Aorta (tissue), 5 donors: ENCODE measurements at places on chromosomes 2 and 18.

- no peak overlapping the region for H3K27ac ChIP-seq
- no peak overlapping the region for H3K4me3 ChIP-seq
- H3K36me3 ChIP-seq, result no peaks in the 10 kb centered on the region
- no peaks in the 10 kb centered on the region for H3K4me1 ChIP-seq
- H3K27me3 ChIP-seq, result no peaks in the 10 kb centered on the region
Measured at GRCh38 chr2:206435742-206436141, 7.6 kb upstream of the ADAM23 start.

DNA sequence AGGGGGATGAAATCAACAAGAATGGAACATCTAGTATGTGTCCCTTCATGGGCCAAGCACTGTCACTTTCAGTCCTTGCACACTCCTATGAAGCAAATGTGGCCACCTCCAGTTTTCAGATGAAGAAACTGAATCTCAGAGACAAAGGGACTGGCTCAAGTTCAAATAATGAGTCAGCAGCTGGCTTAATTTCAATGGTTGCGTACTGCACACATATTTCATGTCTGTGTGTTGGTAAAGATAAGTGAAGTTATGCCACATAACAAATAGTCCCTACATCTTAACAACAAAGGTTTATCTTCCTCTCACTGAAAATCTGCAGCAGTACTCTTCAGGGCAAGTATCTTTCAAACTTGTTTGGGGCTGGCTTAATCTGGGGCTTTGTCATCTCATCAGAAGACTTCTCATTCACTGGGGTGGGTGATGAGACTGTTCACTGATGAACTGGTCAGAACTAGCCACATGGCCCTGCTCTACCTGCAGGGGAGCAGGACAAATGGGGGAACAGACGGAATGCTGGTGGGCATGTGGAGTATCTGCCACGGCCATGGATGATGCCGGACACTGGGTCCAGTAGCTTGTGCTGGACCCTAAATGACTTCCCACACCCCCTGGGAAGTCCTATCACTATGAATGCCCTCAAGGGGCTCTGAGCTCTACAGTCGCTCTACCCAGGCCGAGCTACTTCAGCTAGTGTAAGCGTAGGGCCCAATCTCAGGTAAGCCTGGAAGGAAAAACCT, 263.2 kb downstream of the CYP26B1 start:
- no peaks in the 10 kb centered on the region for H3K4me1 ChIP-seq
- no peak overlapping the region for H3K4me3 ChIP-seq
- no peaks in the 10 kb centered on the region for H3K36me3 ChIP-seq
- no peak for DNase-seq
- no peak overlapping the region for H3K27ac ChIP-seq

- no peak overlapping the region for H3K27ac ChIP-seq
- no peak overlapping the region for H3K4me3 ChIP-seq
- H3K36me3 ChIP-seq, result no peaks in the 10 kb centered on the region
- no peaks in the 10 kb centered on the region for H3K4me1 ChIP-seq
- no peaks in the 10 kb centered on the region for H3K27me3 ChIP-seq
Measured at GRCh38 chr18:38575023-38575422, 1009.4 kb upstream of the CELF4 start.

DNA sequence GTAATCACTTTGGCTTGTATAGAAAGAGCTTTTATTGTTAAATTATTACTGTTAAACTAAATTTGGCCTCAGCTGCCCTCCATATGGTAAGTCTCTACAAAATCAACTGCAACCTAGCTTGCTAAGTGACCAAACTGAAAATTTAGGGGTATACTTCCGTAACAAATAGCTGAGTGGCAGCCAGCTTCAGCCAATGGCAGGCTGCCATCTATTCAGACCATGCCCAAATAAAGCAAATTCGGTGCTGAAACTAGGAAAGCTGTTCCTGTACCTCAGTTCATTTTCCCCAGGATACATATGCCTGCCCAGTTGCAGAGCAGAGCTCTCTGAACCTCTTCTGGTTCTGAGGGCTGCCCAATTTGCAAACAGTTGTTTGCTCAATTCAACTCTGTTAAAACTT, 94.8 kb downstream of the EML6 start:
- H3K36me3 ChIP-seq, result no peaks in the 10 kb centered on the region
- H3K27ac ChIP-seq, result no peak overlapping the region
- H3K27me3 ChIP-seq, result no peaks in the 10 kb centered on the region
- no peak for DNase-seq
- H3K4me1 ChIP-seq, result no peaks in the 10 kb centered on the region
- no peak overlapping the region for H3K4me3 ChIP-seq

GRCh38 chr2:50397992-50398765, 633.8 kb downstream of the NRXN1 start:
- H3K36me3 ChIP-seq, result no peaks in the 10 kb centered on the region
- H3K4me1 ChIP-seq, result no peaks in the 10 kb centered on the region
- no peak overlapping the region for H3K27ac ChIP-seq
- no peaks in the 10 kb centered on the region for H3K27me3 ChIP-seq
- no peak overlapping the region for H3K4me3 ChIP-seq
- no peak for DNase-seq

- H3K4me1 ChIP-seq, result no peaks in the 10 kb centered on the region
- DNase-seq, result no peak
- H3K27ac ChIP-seq, result no peak overlapping the region
Measured at GRCh38 chr2:179594268-179595112, 266.9 kb downstream of the ZNF385B start.

DNA sequence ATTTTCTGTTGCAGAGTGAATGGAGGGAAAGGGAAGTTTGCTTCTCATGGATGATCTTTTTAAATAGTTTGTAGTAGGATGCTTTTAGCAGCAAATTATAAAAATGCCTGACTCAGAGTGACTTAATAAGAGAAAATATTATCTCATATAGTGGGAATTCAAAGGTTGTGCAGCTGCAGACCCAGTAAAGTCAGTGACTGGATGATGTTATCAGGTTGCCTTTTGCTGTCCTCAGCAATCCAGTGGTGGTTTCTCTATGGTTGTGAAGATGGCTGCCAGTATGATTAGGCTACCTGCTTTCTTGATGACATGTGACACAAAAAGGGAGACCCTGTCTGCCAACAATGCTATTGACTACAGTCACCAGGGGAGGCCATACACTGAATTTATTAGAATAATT, 184.8 kb downstream of the DIS3L2 start:
- DNase-seq, result no peak
- H3K4me3 ChIP-seq, result no peak overlapping the region
- H3K4me1 ChIP-seq, result no peaks in the 10 kb centered on the region
- H3K36me3 ChIP-seq, result no peaks in the 10 kb centered on the region

DNA sequence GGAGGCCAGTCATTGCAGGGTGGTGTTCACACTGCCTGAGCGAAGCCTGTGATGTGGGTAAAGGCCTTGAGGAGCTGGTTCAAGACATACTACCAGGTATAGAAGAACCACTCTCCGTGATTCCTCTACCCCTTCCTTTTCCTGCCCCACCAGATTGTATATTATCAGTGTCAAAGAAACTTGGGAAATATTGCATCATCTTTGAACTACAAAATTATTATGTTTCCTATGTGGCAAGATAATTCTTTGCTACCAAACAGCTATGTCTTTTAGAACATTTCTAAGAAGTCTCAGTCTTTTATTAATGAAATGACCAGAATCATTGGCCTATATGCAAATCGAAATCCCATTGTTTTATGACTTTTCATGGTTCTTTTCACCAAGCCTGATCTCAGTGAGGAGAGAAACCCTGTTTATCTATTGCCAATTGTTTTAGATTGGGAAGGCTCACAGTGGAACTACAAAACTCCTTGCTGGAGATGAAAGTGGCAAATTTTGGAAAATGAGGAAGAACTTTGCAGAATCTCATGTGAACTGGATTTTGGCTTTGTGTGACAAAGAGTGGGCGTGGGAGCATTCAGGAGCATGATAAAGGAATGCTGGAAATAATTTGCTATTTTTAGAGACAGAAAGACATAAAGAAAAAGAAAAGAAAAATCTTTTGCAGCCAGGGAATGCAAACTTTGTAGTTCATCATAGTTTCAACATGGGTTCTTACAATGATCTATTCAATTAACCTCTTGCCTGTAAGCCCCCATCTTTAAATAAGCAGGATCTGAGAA, 286.9 kb downstream of the INSIG2 start:
- no peaks in the 10 kb centered on the region for H3K4me1 ChIP-seq
- H3K36me3 ChIP-seq, result no peaks in the 10 kb centered on the region
- DNase-seq, result no peak
- H3K27ac ChIP-seq, result no peak overlapping the region
- no peak overlapping the region for H3K4me3 ChIP-seq
- H3K27me3 ChIP-seq, result no peaks in the 10 kb centered on the region

DNA sequence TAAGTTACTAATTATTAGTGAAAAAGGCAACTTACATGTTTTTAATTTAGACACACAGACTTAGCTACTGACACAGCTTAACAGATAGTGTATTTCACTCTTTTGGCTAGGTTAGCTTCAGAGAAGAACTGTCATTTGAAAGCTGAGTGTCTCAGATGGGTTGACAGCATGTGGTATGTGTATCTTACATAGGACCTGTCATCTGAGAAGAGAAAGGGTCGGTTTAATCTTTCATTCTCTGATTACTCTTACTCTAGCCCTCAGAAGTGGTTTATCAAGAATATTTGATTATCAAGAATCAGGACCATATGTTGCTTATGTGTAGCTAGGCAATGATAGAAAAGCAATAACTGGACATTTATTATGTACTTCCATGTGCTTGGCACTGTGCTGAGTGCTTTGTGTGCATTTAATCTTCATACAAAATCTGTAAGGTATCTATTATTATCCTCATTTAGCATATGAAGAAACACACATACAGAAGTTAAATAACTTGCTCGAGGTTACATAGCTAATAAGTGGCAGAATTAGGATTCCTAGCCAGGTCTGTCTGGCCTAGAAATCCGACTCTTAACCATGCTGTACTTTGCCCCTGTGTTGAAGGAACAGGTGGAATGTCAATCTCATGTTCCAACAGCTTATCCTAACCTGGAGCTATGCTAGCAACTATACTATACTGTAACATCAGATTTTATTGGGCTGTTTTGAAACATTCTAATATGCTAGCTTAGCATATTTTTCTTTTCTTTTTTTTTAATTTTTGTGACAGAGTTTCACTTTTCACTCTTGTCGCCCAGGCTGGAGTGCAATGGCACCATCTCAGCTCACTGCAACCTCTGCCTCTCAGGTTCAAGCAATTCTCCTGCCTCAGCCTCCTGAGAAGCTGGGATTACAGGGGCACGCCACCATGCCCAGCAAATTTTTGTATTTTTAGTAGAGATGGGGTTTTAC, 28.4 kb downstream of the CFLAR start:
- peaks cover 3% of the 10 kb centered on the region for H3K36me3 ChIP-seq
- H3K4me3 ChIP-seq, result no peak overlapping the region
- H3K27ac ChIP-seq, result no peak overlapping the region
- no peaks in the 10 kb centered on the region for H3K4me1 ChIP-seq
- no peaks in the 10 kb centered on the region for H3K27me3 ChIP-seq

GRCh38 chr18:62525608-62526007, 2.8 kb downstream of the ZCCHC2 start:
- no peaks in the 10 kb centered on the region for H3K36me3 ChIP-seq
- H3K27me3 ChIP-seq, result no peaks in the 10 kb centered on the region
- no peaks in the 10 kb centered on the region for H3K4me1 ChIP-seq
- no peak for DNase-seq

DNA sequence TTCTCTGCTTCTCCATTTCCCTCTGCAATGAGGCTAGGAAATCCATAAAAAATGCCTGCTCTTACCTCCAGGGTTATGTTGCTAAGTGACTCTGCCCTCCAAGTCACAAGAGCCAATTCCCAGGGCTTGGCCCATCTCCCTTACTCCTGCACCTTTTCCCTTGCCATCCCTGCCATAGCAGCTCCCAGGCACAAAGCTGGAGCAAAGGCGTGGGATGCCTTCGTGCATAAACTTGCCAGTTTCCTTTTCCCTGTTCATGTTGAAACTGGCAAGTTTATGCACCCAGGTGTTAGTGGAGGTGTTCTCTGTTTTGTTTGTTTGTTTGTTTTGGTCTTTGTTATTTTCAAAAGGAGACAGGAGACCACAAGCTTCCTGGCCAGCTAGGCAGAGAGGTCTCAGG, 195.1 kb downstream of the ACKR3 start:
- H3K4me1 ChIP-seq, result no peaks in the 10 kb centered on the region
- no peak for DNase-seq
- H3K4me3 ChIP-seq, result no peak overlapping the region
- H3K36me3 ChIP-seq, result no peaks in the 10 kb centered on the region
- no peaks in the 10 kb centered on the region for H3K27me3 ChIP-seq

DNA sequence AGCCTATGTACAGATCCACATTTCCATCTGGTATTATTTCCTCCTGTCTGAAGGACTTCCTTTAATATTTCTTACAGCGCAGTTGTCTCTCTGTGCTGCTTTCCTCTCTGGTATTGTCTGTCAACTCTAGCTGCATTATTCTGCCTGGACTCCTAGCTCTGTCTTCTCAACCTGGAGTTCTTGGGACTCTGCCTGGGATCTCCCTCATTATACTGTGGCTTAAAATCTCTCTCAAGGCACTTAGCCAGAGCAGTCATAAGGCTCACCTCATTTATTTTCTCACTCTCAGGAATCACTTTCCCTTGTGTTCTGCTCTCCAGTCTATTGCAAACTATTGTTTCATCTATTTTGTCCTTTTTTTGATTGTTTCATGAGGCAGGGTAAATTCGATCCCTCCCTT, 850.4 kb downstream of the ERBB4 start:
- DNase-seq, result no peak
- H3K36me3 ChIP-seq, result no peaks in the 10 kb centered on the region
- no peaks in the 10 kb centered on the region for H3K27me3 ChIP-seq
- no peak overlapping the region for H3K4me3 ChIP-seq
- no peak overlapping the region for H3K27ac ChIP-seq

GRCh38 chr2:119282996-119283511, 59.4 kb downstream of the STEAP3 start:
- peak; percentile 70 for DNase-seq
- no peaks in the 10 kb centered on the region for H3K27me3 ChIP-seq
- H3K4me1 ChIP-seq, result no peaks in the 10 kb centered on the region

GRCh38 chr18:44793194-44793593, 112.5 kb downstream of the SETBP1 start:
- peak overlapping the region; percentile 67 for H3K27ac ChIP-seq
- no peaks in the 10 kb centered on the region for H3K36me3 ChIP-seq
- no peak for DNase-seq
- H3K4me1 ChIP-seq, result peaks cover 9% of the 10 kb centered on the region
- H3K4me3 ChIP-seq, result no peak overlapping the region

GRCh38 chr18:28469946-28470345, 293.0 kb upstream of the CDH2 start:
- H3K27ac ChIP-seq, result no peak overlapping the region
- no peaks in the 10 kb centered on the region for H3K36me3 ChIP-seq
- H3K27me3 ChIP-seq, result no peaks in the 10 kb centered on the region
- no peaks in the 10 kb centered on the region for H3K4me1 ChIP-seq
- no peak overlapping the region for H3K4me3 ChIP-seq

GRCh38 chr18:11995445-11996189, 14.3 kb downstream of the IMPA2 start:
- H3K4me1 ChIP-seq, result no peaks in the 10 kb centered on the region
- H3K4me3 ChIP-seq, result no peak overlapping the region
- H3K36me3 ChIP-seq, result no peaks in the 10 kb centered on the region
- no peaks in the 10 kb centered on the region for H3K27me3 ChIP-seq
- H3K27ac ChIP-seq, result no peak overlapping the region
- DNase-seq, result peak; percentile 88

GRCh38 chr2:228017784-228018183, 146.4 kb downstream of the DAW1 start:
- H3K4me1 ChIP-seq, result no peaks in the 10 kb centered on the region
- no peak for DNase-seq
- H3K4me3 ChIP-seq, result no peak overlapping the region
- H3K27ac ChIP-seq, result no peak overlapping the region
- no peaks in the 10 kb centered on the region for H3K27me3 ChIP-seq
- no peaks in the 10 kb centered on the region for H3K36me3 ChIP-seq
